Activated CD8-positive, alpha-beta memory T cell treated with anti-CD3 and anti-CD28 coated beads for 1 hour (primary cell): ENCODE measurements at places on chromosomes 2 and 18.

DNA sequence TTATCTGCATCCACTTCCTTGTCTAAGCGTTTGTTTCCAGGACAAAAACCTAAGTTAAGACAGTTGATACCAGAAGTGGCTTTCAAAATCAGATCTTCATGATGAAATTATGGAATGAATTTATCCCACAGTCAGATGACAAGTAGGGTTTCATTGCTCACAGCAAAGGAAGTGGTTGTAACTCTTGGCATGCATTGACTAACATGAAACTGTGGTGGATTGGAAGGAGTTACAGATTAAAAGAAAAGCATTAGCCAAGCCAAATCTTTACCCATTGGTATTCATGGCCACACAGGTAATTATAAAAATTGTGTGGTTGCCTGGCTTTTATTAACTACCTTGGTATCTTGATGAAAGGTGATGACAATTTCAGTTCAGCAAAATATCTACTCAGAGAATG is 438.0 kb upstream of the NXPH2 start:
- no peak for DNase-seq

DNA sequence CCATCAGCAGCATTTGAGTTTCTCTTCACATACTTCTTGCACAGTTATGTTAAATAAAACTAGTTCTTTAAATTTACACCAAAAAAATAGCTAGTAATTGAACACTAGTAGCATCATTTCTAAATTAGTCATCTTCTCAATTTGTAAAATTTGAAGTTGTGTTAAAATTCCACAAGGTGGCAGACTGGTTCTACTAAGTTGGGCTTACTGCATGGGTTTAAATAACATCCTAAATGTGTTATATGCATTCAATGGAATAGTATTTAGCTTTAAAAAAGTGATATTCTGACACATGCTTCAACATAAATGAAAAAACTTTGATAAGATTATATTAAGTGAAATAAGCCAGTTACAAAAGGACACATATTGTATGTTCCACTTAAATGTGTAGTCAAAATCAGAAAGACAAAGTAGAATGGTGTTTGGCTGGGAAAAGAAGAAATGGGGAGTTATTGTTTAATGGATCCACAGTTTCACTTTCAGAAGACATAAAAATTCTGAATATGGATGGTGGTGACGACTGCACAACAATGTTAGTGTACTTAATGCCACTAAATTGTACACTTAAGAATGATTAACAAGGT is 28.7 kb upstream of the RPRD1A start:
- DNase-seq = no peak

- DNase-seq = no peak
Observed at GRCh38 chr2:240143276-240143675, 2.8 kb upstream of the OTOS start.

GRCh38 chr2:95307036-95307435 is 9.9 kb downstream of the KCNIP3 start:
- no peak for DNase-seq

GRCh38 chr2:8225266-8225665 is 456.6 kb upstream of the ID2 start:
- DNase-seq = no peak

GRCh38 chr2:69453475-69454129 is 16.4 kb upstream of the NFU1 start:
- no peak for DNase-seq

GRCh38 chr2:148634749-148635148 is 9.8 kb upstream of the EPC2 start:
- no peak for DNase-seq

GRCh38 chr2:46020416-46020815 is 276.8 kb upstream of the EPAS1 start:
- DNase-seq = no peak

- no peak for DNase-seq
Observed at GRCh38 chr2:17583646-17584045, 43.1 kb downstream of the VSNL1 start.

GRCh38 chr2:125216321-125216720 is 1191.2 kb downstream of the CNTNAP5 start:
- no peak for DNase-seq

GRCh38 chr2:16148632-16149348 is 208.4 kb downstream of the MYCN start:
- DNase-seq = no peak

GRCh38 chr18:49564518-49564834 is 2.6 kb downstream of the LIPG start:
- DNase-seq = no peak

DNA sequence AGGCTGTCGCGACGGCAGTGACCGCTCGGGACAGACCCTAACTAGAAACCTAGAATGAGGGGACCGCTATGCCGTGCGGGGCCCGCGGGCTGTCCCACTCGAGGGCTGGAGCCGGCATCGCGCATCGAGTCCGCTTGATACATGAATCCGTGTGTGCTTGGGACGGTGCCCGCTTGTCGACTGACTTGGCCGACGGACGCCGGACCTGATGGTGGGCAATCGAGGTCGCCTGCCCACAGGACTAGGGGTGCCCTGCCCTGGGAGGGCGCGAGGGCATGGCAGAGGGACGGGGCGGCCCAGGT is 749 bp upstream of the PTMA start:
- DNase-seq = no peak

- no peak for DNase-seq
Observed at GRCh38 chr2:105325389-105325963, 4.1 kb downstream of the TGFBRAP1 start.

GRCh38 chr18:416930-417329 is 83.6 kb downstream of the COLEC12 start:
- DNase-seq = no peak

- no peak for DNase-seq
Observed at GRCh38 chr2:144695657-144696056, 175.7 kb upstream of the ZEB2 start.

DNA sequence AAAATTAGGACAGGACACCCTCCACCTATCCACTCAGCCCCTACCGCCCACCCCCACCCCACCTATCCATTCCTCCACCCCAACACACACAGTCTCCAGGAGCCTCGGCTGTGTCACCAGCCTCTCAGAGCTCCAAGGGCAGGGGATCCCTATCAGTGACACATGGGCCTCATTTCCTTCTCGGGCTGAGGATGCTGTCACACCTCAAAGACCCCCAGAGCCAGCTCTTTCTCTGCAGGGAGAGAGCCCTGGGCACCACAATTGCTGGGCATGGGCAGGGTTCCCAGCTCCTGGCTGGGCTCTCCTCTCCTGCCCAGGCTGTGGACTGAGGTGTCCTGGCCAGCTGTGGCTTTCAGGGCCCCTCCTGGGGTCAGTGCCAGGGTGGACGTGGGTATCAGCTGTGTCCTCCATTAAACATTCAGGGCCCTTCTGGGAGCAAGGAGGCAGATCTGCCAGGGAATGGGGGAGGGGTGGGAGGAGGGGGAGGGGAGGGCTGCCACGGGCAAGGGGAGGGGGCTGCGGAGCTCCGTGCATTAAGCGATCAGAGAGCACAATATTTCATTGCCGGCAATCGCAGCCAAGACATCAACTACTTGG is 14.3 kb upstream of the ECEL1 start:
- DNase-seq = no peak

DNA sequence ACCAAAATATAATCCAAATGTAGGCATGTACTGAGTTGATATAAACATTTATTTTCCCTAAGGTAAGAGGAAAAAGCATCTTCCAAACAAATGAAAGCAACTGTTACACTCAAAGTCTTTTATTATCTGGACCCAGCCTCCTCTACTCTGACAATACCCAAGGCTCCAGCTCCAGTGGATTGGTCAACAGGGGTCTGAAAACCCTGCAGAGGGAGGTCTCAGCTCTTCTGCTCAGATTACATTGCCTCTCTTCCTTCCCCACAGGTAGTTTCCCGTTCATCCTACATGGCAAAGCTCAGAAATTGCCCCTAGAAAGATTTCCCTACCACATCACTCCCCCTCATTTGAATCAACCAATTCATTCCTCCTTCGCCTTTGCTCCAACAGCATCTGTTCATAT is 457.0 kb downstream of the METTL4 start:
- DNase-seq = no peak

- no peak for DNase-seq
Observed at GRCh38 chr18:72811047-72811446, 56.7 kb downstream of the NETO1 start.

DNA sequence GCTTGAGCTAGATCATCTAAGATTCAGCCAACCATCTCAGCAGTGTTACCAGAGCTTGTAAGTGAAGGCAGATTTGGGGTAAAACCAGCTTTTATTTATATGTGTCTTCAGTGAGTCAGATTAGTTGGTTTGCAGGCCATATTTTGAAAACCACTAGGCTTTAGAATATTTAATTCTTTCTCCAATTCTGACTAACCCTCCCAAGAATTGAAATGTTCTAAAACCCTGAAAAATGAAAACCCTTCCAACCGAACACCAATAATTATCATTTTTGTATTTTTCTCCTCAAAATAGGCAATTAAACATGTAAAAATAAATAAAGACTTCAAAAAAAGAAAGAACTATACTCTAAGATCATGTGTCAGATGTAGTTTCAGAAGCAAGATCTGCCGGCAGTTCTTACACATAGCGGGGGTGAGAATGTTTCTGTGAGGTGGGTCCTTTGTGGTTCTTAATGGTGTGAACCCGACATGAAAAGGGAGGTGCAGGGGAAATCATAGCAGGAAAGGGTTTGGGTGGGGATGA is 14.2 kb downstream of the PLEK start:
- no peak for DNase-seq

- DNase-seq = no peak
Observed at GRCh38 chr2:109386004-109386695, 227.6 kb downstream of the SEPTIN10 start.

GRCh38 chr2:133312038-133312729 is 256.1 kb downstream of the NCKAP5 start:
- DNase-seq = no peak

DNA sequence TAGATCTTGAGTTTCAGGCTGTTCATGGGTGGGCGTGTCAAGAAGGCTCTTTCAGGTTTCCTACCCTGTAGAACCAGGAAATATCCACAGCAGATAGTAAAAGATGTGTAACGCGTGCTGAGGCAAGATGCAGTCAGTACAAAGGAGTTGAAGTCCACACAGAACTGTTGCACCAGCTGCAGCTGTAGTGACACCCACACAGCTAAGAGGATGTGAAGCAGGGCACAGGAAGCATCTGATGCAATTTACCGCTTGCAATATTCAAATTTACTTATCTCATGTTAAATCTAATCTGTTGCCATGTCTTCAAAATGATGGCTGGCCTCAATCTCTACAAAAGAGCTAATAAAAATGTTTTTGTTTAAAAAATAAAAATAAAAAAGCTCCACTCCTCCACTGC is 132.8 kb downstream of the ARHGAP15 start:
- DNase-seq = no peak

GRCh38 chr18:12741351-12741750 is 38.5 kb downstream of the PSMG2 start:
- DNase-seq = no peak

GRCh38 chr2:187051350-187051749 is 202.4 kb upstream of the ZSWIM2 start:
- no peak for DNase-seq
